Brain (organoid and tissue), 16 donors: ENCODE measurements at places on chromosomes 12 and 14.

DNA sequence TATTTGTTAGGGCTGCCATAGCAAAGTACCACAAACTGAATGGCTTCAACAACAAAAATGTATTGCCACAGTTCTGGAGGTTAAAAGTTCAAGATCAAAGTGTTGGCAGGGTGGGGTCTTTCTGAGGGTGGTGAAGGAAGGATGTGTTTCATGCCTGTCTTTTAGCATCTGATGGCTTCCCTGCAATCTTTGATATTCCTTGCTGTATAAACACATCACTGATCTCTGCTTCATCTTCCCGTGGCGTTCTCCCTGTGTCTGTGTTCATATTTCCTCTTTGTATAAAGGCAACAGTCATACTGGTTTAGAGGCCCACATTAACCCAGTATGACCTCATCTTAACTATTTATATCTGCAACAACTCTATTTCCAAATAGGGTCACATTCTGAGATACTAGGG is 167.5 kb downstream of the BTG1 start:
- DNase-seq: no peak

DNA sequence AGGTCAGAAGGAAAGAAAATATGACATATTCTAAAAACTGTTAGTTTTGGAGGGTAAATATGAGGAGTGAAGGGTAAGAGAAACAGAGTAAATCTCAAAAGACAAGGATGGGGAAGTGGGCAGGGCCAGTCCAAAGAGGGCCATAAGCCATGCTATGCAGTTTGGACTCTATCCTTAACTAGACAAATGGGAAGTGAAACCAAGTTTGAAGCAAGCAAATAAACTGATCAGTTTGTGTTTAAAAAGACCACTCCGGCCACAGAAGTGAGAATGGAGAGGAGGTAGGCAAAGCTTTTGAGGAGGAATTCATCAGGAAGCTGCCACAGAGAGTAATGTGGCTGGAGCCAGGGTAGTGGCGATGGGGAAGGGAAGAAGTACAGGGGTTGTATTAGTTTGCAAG is 37.5 kb upstream of the DAAM1 start:
- DNase-seq: no peak

GRCh38 chr14:76413962-76414600 is 38.1 kb downstream of the ESRRB start:
- DNase-seq: no peak

DNA sequence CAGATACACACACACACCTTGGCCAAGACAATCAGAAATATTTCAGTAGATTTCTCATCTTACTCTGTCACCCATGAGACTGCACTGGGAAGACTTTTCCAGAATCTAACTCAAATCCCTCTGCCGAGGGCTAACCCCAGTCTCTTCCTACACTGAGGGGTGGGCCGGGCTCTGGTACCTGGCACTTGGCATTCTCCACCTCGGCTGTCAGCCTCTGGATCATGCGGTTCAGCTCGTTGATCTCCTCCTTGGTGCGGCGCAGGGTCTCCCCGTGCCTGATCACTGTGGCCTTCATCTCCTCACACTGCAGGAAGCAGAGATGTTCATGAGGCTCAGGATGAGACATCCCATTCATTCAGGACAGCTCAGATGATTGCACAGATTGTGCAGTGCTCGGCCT is 4.9 kb downstream of the KRT83 start:
- no peak for DNase-seq

DNA sequence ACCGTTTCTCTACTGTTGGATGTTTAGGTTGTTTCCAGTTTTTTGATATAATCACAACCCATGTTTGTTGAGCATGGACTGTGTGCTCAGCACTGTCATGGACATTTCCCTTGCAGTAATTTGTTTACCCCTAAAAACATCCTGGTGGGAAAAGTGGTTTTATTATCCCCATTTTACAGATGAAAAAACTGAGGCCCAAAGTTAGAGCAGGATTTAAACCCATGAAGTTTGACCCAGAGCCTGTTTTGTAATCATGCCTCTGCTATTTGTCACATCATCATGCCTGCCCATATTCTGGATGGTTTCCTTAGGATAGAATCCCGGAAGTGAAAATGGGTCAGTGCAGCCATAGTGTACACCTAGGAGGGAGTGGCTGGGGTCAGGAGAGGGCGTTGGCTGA is 17.0 kb upstream of the LRP1-AS start:
- no peak for DNase-seq

- no peak for DNase-seq
Observed at GRCh38 chr12:112524676-112525425, 106.1 kb downstream of the PTPN11 start.

DNA sequence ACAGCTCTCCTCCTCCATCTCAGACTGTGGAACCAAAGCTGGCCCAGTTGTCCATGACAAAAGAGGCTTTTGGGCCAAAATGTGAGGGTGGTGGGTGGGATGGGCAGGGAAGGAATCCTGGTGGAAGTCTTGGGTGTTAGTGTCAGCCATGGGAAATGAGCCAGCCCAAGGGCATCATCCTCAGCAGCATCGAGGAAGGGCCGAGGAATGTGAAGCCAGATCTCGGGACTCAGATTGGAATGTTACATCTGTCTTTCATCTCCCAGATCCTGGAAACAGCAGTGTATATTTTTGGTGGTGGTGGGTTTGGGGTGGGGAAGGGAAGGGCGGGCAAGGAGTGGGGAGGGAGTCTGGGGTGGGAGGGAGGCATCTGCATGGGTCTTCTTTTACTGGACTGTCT is 11.8 kb upstream of the TAMALIN start:
- DNase-seq: no peak

DNA sequence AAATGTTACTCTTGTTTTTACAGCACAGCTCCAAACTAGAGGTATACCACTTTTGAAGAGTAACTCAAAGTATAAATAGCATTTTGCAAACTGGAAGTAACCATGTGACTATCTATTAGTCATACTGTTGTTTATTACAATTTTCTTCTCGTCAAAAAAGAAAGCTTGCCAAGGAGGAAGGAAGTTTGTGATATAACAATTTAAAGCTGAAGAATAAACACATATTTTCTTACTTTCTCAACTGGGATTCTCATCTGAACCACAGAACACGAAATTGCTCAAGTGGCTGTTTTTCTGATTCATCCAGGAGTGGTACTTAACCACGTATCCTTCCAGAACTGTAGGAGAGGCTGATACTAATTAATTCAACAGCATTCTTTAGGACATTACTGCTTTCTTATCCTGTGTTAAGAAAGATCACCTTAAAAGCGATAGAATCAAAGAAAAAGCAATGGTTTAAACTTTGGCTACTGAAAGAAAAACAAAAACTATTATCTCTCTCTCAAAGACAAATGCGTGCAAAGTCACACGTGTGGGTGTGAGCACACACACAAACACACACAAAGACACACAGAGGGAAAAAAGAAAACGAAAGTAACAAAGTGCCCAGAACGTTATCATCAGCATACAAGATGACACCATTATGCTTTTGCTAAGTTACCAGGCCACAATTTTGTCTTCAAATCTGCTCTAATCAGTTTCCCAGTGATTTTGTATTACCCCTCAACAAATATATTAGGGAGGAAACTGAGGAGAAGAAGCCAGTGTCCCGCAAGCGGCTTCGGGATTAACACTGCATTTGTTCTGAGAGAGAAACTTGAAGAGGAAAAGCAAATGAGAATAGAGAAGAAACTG is at the start of gene CLEC2B:
CLEC2B (minus strand) TSS at position 48 of the 855 bp plus-strand sequence.
- no peak for DNase-seq

GRCh38 chr14:45976001-45976400 is 675.6 kb downstream of the RPL10L start:
- DNase-seq: no peak

DNA sequence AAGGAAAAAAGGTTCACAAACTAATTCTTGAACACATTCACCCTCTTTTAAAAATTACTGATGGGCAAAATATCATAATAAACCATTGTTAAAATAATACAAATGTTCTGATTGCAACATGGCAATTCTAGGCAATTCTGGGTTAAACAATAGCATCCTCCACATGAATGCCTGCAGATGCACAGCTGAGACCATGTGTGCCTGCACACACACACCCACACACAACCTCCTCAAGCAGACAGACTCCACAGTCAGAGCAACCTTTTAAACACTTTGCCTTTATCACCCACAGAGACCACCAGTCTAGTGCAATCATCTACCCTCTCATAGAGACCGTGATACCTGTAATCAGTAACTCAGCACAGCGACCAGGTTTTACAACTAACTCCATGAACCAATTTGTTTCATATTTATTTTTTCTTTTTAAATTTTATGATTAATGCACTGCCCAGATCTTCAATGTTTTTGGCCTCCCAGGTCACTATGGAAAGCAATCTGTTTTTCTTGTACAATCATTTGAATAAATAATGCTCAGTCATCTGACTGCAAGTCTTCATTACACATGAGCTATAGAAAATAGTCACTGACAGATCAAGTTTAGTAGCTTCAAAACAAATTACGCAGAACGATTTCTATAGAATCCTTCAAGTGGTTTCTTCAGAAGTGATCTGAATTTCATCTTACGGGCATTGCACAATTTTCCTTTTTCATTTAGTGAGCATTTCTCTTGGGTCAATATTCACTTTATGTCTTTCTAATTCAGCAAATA is 105.8 kb downstream of the PRKD1 start:
- peak; percentile 35 for DNase-seq

- no peak for DNase-seq
Observed at GRCh38 chr14:61573321-61573720, 122.0 kb upstream of the HIF1A start.

- no peak for DNase-seq
Observed at GRCh38 chr12:9091891-9092598, 23.7 kb downstream of the A2M start.

DNA sequence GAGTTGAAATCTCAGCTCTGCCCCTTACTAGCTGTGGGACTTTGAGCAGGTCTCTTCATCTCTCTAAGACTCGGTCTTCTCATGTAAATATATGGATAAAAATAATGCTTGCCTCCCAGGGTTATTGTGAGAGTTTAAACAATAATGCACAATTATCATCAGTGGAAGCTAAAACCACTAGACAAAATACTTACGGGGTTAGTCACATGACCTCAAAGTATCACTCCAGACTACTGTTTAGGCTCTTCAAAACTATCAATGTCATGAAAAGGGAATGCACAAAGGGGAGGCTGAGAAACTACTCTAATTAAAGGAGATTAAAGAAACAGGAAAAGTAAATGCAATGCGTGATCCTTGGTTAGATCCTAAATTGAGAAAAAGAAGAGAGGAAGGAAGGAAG is 24.5 kb upstream of the TSPAN11 start:
- no peak for DNase-seq

DNA sequence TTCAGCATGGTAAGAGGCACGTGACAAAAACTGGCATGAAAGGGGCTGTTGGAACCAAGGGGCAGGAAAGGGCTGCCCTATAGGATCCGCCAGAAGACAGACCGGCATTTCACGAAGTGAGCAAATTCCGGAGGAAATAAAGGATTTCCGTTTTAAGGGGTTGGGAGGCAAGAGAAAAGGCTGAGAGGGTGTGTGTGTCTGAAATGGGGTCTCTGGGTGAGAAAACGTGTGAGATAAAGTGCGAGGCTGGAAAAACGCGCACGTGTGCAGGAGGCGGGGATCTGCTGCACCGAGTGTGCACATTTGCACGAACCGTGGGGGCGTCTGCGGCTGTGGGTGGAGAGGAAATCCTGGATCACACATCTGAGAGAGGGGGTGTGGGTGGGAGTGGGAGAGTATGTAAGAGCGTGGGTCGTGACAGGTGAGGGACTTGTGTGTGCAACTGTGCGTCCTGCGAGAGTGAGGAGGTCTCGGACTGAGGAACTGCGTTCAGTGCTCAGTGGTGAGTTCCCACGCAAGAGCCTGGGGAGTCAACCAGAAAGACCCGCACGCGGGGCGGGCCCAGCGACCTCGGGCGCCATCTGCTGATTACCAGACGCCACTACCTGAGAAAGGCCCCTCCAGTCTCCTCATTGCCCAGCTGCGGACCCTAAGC is 37.0 kb upstream of the P2RX7 start:
- peak; percentile 87 for DNase-seq

DNA sequence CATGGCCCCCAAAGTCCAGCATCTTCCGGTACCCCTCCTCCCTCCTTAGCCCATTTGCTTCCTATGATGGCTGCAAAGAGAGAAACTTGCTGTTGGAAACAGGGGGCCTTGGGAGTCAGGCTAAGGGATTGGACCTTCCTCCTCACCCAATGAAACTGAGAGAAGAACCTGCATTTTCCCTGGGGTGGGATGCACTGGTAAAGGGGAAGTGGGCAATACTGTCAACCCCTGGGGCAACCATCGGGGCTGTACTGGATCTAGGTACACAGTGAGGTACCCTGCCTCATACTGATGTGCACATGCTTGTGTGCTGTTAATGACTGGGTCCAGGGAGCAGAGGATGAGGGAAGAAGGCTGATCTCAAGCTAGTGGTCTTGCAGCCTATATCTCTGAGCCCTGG is 11.0 kb upstream of the JPH4 start:
- DNase-seq: no peak

GRCh38 chr12:26554332-26554731 is 278.7 kb downstream of the ITPR2 start:
- DNase-seq: no peak

DNA sequence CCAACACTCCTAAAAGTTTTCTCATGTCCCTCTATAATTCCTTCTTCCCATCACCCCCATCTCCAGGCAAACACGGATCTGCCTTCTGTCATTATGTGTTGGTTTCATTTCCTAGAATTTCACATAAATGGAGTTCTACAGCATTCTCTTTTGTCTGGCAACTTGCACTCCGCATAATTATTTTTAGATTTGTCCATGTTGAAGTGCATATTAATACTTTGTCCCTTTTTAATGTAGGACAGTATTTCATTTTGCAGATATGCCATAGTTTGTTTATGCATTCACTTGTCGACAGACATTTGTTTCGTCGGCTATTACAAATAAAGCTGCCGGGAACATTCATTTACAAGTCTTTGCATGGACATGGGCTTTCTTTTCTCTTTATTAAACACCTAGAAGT is 150.0 kb downstream of the CRADD start:
- no peak for DNase-seq

- no peak for DNase-seq
Observed at GRCh38 chr14:67503331-67503730, 14.8 kb upstream of the TMEM229B start.

GRCh38 chr12:29901585-29901984 is 117.8 kb upstream of the TMTC1 start:
- DNase-seq: no peak

DNA sequence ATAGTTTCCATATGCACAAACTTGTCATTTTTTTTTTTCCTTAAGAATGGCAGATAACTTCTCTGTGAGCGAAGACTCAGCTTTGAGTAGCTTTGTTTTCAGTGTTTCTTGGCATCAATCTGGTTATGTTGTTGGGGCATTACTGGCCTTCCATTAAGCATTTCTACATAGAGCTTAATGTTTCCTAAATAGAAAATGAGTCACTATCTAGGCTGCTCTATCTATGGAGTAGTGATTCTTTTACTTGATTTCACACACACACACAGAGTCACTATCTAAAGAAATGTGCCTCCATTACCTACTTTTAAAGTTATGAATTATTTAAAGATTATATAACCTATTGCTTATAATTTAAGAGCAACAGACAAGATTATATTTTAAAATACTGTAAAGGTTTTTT is 53.9 kb downstream of the TMEM260 start:
- DNase-seq: no peak

- DNase-seq: no peak
Observed at GRCh38 chr14:21201732-21202462, 46.0 kb upstream of the OR5AU1 start.

GRCh38 chr12:113270709-113271009 is 49.4 kb downstream of the TPCN1 start:
- no peak for DNase-seq
